ENCODE measurements at places on chromosomes 13 and 19.

DNA sequence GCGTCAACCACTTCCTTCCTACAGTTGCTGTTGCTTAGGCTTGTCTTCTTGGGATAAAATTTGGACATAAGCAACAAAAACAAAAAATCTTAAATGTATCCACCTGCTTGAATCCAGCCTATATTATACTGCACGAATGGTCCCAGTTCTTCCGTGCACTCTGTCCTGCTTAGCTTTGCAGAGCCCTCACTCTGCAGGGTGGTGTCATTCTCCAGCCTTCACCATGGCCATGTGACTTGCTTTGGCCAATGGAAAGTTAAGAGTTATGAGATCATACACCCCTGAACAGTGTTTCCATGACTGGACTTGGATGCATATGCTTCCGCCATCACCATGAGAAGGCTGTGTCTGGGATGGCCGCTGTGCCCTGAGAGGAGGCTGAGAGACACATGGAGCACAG is 27.4 kb upstream of the SACS start:
- no peak for DNase-seq

DNA sequence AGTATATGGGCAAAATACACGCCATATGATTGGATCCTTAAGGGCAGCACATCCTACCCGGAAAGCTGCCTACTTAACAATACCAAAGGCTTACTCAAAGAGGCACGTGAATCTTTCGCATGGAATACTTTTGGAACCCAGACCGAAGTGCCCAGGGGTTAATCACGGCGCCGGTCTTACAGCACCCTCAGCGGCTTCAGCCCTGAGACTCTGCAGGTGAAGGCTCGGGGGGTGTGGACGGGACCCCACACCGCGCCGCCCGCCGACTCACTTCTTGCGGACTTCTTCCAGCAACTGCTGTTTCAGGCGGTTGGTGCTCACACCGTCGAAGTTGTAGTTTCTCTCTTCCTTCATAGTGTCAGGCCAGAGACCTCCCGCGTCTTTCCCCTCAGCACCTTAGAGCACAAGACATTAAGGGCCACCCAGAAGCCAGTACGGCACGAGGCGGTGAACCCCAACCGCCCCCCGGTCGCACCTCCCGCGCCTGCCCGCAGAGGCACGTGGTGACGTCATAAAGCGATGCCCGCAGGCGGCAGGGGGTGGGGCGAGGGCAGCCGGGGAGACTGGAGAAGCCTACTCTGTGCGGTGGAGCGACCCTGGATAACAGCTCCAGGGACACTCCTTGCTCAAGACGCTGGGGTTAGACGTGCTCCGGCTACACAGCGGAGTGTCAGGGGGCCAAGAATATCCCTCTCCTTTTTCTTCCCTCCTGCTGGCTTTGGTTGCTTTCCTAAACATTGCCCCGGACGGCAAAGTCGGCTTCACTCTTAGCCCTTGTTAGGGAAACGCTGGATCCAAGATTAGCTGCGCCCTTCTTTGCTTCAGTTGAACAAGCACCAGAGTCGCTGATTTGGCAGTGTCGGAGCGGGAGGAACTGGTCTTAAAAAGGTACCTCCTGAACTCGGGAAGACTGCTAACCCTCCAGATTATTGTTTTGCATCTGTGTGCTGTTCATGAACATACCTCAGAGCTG is at the start of gene CCDC169:
Gene CCDC169 (minus strand): TSS at position 449 of the 973 bp plus-strand sequence. CDS start 95 bp downstream, at position 354.
- DNase-seq = peak; percentile 31

DNA sequence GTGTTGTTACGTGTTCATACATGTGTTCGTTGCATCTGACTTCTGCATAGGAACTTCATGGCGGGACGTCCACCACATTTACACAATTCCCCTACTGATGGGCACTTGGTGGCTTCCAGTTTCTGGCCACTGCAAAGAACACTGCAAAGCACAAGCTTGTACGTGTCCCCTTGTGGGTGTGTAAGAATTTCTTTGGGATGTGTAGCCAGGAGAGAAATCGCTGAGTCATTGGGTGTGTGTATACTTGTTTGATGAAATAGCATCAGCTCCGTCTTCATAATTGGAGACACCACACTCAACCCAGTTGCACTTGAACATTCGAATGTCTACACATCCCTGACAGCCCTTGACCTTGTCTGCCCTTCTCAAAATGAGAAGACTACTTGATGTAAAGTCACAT is 19.2 kb downstream of the KLK5 start:
- DNase-seq = no peak

GRCh38 chr19:49546825-49547565 is 19.2 kb downstream of the RCN3 start:
- no peak for DNase-seq

GRCh38 chr13:45628094-45628493 is 12.6 kb upstream of the ERICH6B start:
- no peak for DNase-seq

DNA sequence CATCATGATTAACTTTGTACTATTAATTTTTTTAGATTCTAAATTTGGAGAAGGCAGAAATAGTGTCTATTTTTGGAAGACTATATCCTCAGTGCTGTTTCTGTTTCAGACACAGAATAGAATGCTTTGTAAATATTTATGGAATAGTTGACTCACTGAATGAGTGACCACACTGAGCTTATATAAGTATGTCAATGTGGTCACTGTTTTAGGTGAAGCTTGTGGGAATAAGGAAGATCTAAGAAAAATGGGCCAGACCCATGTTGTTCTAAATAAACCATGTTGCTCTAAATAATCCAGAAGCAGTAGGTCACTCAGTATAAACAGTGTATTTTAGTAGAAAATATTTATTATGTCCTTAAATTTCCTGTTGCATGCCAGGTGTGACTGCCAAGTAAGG is 45.5 kb upstream of the DACH1 start:
- DNase-seq = no peak

DNA sequence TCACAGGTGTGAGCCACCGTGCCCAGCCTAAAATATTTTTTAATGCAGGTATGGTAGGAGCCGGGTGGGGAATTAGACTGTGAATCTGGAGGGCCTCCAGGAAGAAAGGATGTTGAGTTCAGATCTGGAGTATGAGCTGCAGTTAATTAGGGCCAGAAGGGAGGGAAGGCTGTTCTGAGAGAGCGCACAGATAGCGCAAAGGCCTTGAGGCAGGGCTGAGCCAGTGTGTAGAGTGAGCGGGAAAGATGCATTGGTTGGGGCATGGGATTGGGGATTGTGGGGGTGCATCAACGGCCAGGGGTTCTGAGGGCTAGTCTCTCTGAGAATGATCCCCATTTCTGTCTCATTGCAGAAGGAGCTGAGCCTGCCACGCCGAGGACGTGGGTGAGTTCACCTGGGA is 9.7 kb downstream of the MAST3 start:
- no peak for DNase-seq

- peak; percentile 1 for DNase-seq
Observed at GRCh38 chr19:20423381-20424197, 142.0 kb downstream of the ZNF737 start.

- no peak for DNase-seq
Observed at GRCh38 chr13:74325106-74325505, 190.9 kb upstream of the KLF12 start.

DNA sequence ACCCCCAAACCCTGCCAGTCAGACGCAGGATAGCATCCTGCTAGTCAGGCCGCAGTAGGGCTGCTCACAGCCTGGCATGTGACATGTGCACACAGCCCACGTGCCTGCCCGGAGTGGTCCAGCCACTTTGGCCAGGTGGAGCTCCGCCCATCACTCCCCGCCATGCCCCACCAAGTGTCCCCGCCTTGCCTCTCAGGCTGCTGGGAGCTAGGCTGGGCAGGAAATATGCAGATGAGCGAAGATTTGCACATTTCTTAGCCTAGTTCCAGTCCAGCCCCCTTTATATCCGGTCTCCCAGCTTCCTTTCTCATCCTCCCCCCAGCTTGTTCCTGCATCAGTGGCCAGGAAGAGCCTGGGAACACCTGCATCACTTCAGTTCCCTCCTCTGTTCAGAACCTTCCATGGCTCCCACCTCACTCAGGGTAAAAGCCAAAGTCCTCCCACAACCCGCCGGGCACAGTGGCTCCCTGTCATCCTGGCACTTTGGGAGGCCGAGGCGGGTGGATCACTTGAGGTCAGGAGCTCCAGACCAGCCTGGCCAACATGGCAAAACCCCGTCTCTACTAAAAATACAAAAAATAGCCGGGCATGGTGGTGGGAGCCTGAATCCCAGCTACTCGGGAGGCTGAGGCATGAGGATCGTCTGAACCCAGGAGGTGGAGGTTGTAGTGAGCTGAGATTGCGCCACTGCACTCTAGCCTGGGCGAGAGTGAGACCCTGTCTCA is 2.3 kb upstream of the DOCK6 start:
- DNase-seq = no peak

DNA sequence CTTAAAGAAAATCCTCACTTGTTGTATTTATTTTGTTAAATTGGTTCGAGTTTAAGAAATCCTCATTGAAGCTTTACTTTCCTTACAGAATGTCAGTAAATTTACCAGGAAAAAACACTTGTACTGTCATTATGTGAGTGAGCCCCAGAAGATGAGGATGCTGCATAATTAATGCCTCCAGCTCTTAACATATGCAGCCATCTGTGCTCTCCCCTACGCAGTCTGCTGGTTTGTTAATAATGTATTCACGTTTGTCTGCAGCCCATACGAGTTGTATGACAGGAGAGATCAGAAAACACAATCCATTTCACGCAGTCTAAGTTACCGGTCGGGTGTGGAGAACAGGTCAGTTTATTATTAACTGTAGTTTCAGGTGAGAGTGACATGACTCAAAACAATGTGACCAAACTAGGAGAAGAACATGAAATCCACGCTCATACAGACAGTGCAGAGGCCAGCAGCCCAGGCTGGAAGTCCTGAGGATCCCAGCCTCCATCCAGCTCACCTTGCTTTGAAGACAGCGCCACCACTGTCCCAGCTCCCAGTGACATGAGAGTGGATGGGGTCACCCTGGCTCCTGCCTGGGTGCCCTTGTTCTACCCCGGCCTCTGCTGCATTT is 19.8 kb upstream of the ATP11A start:
- no peak for DNase-seq

DNA sequence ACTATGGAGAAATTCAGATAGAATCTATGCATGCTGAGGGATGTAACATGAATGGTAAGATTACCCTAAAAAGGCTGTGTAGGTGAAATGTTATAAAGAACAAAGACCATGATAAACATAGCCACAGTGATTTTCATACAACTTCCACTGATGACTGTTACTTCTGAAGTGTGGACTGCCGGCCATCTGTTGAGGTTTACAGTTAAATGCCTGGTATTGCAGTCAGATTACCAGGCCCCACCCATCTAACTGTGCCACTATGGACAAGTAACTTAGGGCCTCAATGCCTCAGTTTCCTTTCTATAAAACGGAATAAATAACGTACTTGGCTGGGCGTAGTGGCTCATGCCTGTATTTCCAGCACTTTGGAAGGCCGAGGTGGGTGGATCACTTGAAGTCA is 395.6 kb downstream of the KLF12 start:
- DNase-seq = no peak

DNA sequence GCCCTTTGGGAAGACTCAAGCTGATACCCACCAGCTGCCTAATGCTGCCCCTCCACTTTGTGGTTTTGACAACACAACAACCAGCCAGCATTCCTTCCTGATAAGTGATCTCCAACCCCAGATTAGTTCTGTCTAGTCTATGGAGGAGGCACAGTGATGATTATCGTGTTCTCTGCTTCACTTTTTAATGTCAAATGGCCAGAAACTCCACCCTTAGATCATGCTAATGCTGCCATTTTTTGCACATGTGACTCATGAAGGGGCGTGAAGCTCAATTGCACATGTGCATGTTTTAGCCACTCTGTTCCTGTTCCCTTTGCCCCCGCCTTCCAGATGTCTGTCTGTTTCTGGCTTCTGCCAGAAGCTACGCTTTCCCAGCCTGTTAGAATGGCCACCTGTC is 199.8 kb downstream of the COG6 start:
- no peak for DNase-seq

DNA sequence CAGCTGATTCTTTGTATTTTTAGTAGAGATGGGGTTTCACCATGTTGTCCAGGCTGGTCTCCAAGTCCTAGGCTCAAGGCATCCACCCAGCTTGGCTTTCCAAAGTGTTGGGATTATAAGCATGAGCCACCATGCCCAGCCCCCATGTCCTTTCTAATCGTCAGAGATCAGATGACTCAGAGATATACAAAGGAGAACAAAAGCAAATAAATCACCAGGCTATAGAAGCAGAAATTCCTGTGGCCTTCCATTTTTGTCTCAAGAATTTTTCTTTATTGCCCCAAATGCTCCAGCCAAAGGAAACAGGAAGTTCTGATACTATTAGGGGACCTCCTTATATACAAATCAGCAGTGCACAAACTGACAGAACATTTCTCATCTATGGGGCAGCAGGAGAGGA is 207.8 kb downstream of the RFC3 start:
- DNase-seq = no peak

DNA sequence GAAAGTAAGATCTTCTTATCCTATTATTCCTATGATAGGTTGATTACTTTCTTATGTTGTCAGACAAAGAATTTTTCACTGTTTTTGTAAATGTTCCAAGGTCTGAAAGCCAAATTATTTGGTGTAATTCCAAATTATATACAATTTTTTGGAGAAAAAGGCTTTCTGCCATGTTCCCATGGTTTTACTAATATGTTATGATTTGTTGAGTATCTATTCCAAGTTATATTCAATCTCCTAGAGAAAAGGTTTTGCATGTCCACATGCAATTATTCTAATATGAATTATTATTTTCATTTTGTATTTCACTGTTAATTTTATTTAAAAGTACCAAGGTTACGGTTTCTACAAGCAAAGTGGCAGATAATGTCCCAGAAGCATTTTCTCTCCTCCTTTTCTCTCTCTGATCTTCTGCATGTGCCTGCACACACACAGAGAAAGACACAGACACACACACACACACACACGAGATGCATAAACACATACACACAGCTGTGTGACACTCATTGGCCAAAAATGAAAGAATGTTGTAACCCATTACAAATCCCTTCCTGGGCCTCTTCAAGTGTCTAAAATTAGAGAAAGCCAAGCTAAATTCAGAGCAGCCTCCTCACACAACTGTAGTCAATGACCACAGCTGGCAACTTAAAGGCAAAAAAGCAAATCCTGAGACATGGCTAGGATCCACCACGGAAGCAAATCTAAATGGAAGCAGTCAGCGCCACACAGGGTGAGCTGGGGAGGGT is 621.0 kb downstream of the EFNB2 start:
- no peak for DNase-seq

GRCh38 chr13:74979703-74980102 is 502.3 kb downstream of the TBC1D4 start:
- DNase-seq = no peak

GRCh38 chr19:13598098-13598497 is 91.8 kb upstream of the CACNA1A start:
- no peak for DNase-seq

DNA sequence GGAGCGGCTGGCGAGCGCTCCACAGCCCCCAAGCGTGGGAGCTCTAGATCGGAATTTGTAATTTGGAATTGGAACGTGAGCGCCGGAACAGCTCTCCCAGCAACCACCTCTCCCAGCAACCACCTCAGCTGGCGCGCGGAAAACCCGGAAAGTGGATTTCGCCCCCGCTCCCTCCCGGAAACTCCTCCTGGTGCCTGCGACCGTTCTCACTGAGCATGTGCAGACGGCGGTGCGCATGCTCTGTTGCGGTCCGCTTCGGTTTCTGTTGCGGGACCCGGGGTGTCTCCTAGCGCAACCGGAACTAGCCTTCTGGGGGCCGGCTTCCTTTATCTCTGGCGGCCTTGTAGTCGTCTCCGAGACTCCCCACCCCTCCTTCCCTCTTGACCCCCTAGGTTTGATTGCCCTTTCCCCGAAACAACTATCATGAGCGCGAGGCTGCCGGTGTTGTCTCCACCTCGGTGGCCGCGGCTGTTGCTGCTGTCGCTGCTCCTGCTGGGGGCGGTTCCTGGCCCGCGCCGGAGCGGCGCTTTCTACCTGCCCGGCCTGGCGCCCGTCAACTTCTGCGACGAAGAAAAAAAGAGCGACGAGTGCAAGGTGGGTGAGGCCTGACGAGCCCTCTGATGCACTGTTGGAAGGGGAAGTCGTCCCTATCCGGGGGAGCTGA is at the start of gene TM9SF2:
Gene TM9SF2 (plus strand): TSS at position 289 of the 664 bp plus-strand sequence. CDS start 135 bp downstream, at position 424.
- DNase-seq = peak; percentile 88

Data from stimulated activated CD8-positive, alpha-beta memory T cell treated with anti-CD3 and anti-CD28 coated beads, Interleukin-15, amount 100 ng/mL, for 24 hours (primary cell).